ENCODE measurements at places on chromosomes 5 and 9. TPM values are rescaled to one million over a fixed set of nuclear protein-coding genes. Genes with fewer than 3 reads are reported as not detected.

FAXDC2 gene
- 0.16 TPM for total RNA-seq

ERAP2 gene
- 1.3 TPM for total RNA-seq

TRPM3 gene
- total RNA-seq = not detected

NSG2 gene
- total RNA-seq = not detected

NXNL2 gene
- total RNA-seq = 0.78 TPM

PCDHGC3 gene
- total RNA-seq = 7.0 TPM

C9orf153 gene
- total RNA-seq = not detected

NFIB gene
- 10.1 TPM for total RNA-seq

C1QTNF2 gene
- not detected for total RNA-seq

MARCOL gene
- total RNA-seq = not detected

LCN2 gene
- total RNA-seq = 2.8 TPM

ZNF483 gene
- 0.40 TPM for total RNA-seq

GABRA6 gene
- total RNA-seq = not detected

EIF4EBP3 gene
- total RNA-seq = 3.6 TPM

CCIN gene
- total RNA-seq = not detected

SLC12A2 gene
- total RNA-seq = 12.8 TPM

ST6GALNAC4 gene
- total RNA-seq = 21.5 TPM

UNC13B gene
- total RNA-seq = 8.2 TPM

INSL6 gene
- total RNA-seq = not detected

PAPPA gene
- 33.6 TPM for total RNA-seq

LECT2 gene
- total RNA-seq = not detected

GABRB2 gene
- total RNA-seq = not detected

ORM1 gene
- total RNA-seq = not detected

DDX46 gene
- total RNA-seq = 65.4 TPM

Data from A549 treated with RU486 at 1 μM for 4 hours (cell line).